ENCODE measurements at places on chromosomes 3 and 15.

DNA sequence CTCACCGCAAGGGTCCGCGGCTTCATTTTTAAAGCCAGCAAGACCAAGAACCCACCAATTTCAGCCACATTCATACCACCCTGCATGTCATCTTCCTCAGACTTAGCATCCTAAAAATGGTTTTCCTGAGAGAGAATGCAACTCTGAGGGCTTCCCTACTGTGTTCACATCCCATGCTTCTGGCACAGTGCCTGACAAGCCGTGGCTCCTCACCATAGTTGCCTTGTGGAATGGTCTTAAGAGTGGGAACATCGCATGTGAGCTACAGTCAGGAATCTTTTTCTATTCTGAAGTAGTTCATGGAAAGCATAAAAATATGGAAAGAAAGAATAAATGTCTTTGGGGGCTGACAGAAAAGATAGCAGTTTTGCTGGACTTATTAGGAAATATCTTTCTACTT lies 120.3 kb downstream of the RAP2B start:
- DNase-seq, result no peak

- DNase-seq, result no peak
These were observed 2.5 kb downstream of the OR5K2 start for GRCh38 chr3:98500019-98500418.

GRCh38 chr15:77541421-77542181 lies 91.1 kb downstream of the LINGO1 start:
- DNase-seq, result no peak

GRCh38 chr15:81813215-81813614 lies 232.6 kb downstream of the MEX3B start:
- DNase-seq, result no peak

DNA sequence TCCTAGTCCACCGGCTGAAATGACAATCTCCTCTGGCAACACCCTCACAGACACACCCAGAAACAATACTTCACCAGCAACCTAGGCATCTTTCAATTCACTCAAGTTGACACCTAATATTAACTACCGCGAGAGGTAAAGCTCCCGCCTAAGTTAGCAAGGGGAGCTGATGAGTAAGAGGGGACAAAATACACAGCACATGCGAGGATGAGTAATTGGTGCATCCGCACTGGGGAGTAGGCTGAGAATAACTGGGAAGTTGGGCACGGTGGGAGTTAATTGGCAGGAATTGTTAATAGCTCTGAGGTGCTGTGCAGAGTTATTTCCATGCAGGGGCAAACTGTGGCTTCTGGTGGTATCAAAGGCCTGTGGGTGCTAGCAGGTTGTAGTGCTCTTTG lies 14.5 kb upstream of the PLD1 start:
- no peak for DNase-seq

GRCh38 chr3:71421820-71422566 lies 161.5 kb downstream of the FOXP1 start:
- peak; percentile 72 for DNase-seq

- no peak for DNase-seq
These were observed 41.4 kb downstream of the FSIP1 start for GRCh38 chr15:39741258-39741657.

DNA sequence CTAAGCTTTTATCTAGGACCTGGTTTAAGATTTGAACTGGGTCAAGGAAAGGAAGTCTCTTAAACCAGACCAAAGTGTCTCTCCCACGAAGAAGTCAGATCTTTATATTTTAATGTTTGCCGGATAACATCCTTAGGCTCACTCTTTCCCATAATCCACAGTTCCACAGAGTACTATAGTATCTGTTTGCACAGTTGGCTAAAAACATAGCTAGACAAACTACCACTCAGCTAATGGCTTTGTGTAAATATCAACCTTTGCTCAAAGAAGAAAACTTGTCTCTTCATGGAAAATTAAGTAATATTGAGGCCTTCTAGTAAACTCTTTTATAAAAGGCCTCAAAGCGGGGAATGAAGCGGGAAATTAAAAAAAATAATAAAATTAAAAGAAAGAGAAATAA lies 13.5 kb upstream of the SLC9C1 start:
- DNase-seq, result no peak

- no peak for DNase-seq
These were observed 11.3 kb upstream of the TMEM115 start for GRCh38 chr3:50370594-50370993.

Measured in CD8-positive, alpha-beta memory T cell (primary cell).